ENCODE measurements at places on chromosomes 6 and 20.

DNA sequence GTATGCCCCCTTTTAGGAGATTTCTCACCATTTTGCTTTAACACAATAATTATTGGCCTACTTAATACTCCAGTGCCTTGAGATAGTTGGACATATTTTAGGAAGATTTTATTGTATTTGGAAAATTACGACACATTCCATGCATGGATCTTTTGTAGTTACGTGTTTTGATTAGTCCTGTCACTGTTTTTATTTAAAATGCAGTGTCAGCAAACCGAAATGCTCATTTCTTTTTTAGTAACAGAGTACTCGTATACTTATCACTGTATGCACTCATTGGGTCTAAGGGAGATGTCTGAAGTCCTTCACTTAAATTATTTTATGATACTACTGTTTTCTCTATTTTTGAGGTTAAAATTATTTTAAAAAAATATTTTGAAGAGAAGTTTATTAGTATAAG lies 153.8 kb downstream of the QKI start:
- no peak for DNase-seq

DNA sequence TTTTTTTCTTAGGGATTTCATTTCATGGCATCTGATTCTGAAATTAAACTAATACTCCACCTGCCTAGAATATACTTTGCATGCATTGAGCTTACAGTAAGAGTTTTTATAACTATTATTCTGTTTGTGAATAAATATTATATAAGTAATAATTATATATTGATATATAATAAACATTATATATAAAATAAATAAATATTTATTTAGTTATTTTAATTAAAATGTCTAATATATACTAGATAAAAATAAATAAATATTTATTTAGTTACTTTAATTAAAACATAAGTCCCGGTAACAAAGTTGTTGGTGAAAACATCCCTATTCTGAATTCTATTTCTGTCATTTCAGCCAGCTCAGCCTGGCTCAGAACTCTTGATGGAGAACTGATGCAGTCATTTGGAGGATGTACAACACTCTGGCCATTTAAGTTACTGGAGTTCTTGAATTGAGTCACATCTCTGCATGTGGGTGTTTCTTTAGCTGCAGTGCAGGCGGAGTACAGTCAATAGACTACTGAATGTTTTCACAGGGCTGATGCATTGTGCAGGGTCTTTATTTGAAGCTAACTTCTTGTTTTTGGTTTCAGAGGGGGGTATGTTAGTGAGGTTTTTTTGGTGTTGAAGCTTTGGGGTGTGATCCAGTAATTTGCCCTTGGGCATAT lies 508.9 kb upstream of the ADGRB3 start:
- DNase-seq: no peak

DNA sequence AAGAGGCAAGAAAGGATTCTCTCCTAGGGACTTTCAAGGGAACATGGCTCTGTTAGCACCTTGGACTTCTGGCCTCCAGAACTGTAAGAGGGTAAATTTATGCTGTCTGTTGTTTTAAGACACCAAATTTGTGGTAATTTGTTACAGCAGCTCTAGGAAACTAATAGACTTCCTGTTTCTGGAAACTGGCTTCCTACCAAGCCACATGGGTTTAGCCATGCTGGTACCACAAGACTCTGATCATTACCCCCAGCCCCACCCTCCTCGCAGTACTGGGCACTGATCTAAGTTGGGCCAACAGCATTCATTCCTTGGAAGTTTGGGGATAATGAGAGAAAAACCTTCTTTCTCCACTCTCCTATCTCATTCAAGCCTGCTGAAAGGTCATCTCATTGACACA lies 109.5 kb upstream of the SMLR1 start:
- DNase-seq: no peak

GRCh38 chr6:158663625-158664165 lies 13.8 kb downstream of the SYTL3 start:
- no peak for DNase-seq

DNA sequence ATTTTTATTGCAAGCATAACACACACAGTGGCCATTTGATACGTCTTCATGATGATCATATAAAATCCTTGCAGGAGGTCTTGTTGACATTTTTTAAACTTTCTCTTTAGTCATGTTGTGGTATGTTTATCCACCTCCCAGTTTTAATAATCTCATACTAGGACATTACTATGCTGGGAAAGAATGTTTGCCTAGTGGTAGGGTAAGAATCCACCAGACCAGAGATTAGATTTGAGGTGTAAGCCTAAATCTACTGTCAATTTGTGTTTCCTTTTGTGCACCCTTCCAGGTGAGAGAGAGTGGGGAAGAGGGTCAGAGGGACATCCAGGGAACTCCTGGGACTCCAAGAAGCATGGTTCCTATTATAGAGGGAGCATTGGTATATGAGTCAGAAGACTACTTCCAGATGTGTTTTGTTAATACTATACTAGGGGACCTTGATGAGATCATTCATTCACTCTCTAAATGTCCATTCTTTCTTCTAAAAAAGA lies 298.3 kb upstream of the SASH1 start:
- DNase-seq: no peak

- no peak for DNase-seq
These were observed 62.9 kb upstream of the ZNF217 start for GRCh38 chr20:53656293-53657202.

- no peak for DNase-seq
These were observed 89.1 kb upstream of the PLEKHG1 start for GRCh38 chr6:150510576-150510975.

DNA sequence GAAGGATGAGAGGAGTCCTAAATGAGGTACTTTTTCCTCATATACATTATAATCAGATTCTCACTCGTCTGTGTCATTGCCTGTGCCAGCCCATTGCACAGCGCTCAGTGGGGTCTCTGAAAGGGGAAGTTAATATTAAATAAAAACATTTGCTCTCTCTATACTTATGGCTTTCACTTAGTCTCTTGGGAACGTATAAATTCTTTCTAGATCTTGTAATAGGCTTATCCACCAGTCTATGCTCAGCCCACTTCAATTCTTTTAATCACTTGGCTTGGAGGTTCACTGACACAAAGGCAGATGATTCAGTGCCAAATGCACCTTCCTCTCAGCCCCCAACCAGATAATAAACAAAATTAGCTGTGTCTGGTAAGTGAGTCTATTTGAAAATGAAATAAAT lies 164.3 kb upstream of the OGFRL1 start:
- no peak for DNase-seq

GRCh38 chr20:49167811-49168507 lies 20.2 kb downstream of the STAU1 start:
- no peak for DNase-seq

DNA sequence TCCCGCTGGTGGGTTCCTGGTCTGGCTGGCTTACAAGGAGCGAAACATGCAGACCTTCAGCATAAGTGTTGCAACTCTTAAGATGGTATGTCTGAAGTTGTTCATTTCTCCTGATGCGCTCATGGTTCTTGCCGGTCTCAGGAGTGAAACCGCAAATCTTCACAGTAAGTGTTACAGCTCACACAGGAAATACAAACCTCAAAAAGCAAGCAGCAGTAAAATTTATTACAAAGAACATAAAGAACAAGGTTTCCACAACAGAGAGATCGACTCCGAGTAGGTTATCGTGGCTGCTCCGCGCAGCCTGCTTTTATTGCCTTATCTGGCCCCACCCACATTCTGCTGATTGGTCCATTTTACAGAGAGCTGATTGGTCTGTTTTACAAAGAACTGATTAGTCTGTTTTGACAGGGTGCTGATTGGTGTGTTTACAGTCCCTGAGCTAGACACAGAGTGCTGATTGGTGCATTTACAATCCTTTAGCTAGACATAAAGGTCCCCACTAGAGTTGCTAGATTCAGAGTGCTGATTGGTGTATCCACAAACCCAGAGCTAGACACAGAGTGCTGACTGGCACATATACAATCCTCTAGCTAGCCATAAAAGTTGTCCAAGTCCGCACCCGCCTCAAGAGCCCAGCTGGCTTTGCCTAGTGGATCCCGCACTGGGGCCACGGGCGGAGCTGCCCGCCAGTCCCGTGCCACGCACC lies 39.2 kb downstream of the TRIM27 start:
- DNase-seq: no peak

- DNase-seq: no peak
These were observed 527 bp upstream of the DOK5 start for GRCh38 chr20:54474866-54475265.

DNA sequence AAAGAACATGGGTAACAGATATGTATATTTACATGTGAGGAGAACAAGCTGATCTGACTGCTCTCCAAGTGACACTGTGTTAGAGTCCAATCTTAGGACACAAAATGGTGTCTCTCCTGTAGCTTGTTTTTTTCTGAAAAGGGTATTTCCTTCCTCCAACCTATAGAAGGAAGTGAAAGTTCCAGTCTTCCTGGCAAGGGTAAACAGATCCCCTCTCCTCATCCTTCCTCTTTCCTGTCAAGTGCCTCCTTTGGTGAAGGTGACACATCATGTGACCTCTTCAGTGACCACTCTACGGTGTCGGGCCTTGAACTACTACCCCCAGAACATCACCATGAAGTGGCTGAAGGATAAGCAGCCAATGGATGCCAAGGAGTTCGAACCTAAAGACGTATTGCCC lies 5.2 kb downstream of the HFE start:
- DNase-seq: no peak

GRCh38 chr6:32867554-32868256 lies 13.7 kb downstream of the PSMB9 start:
- DNase-seq: no peak

- DNase-seq: no peak
These were observed 477.4 kb downstream of the FRK start for GRCh38 chr6:115583290-115583689.

GRCh38 chr6:93407186-93407585 lies 12.2 kb downstream of the EPHA7 start:
- no peak for DNase-seq

GRCh38 chr6:34928695-34929094 lies 39.6 kb downstream of the ANKS1A start:
- no peak for DNase-seq

GRCh38 chr6:99547526-99547925 lies 20.9 kb downstream of the CCNC start:
- DNase-seq: no peak

GRCh38 chr6:100116411-100117194 lies 122.6 kb upstream of the MCHR2 start:
- peak; percentile 63 for DNase-seq

DNA sequence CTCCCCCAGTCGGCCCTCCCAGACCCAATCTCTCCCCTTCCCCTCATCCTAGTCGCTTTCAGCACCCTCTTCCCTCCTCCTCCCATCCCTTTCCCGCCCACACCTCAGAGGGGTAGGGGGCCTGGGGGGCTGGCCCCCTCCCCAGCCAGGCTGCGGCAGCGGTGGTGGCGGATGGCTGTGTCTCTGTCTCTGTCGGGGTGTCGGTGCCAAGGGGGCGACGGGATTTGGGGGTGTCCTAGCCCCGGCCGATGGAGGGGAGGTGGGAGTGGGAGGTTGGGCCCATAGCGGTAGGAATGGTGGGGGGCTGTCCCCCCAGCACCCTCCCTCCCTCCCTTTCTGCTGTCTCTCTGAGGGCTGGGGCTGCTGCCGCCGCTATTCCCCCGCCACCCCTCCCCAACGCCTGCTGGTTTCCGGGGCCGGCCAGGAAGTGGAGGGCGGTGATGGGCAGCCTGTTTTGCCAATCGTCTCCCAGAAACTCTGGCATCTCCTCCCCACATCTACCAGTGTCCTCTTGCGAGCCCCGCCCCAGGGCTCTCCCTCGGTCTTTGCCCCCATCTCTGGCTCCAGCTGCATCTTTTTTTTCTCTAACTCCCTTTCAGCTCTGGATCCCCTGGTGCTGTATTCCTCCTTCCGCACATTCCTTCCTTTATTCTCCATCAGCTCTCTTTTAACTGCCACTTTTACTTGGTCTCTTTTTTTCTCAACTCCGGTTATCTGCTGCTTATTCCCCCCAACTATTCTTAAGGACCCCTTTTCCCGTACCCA lies at the start of gene AGPAT1:
AGPAT1 (minus strand) TSS at position 374 of the 765 bp plus-strand sequence. CDS start 4,588 bp downstream, outside the sequence.
- DNase-seq: peak; percentile 89

DNA sequence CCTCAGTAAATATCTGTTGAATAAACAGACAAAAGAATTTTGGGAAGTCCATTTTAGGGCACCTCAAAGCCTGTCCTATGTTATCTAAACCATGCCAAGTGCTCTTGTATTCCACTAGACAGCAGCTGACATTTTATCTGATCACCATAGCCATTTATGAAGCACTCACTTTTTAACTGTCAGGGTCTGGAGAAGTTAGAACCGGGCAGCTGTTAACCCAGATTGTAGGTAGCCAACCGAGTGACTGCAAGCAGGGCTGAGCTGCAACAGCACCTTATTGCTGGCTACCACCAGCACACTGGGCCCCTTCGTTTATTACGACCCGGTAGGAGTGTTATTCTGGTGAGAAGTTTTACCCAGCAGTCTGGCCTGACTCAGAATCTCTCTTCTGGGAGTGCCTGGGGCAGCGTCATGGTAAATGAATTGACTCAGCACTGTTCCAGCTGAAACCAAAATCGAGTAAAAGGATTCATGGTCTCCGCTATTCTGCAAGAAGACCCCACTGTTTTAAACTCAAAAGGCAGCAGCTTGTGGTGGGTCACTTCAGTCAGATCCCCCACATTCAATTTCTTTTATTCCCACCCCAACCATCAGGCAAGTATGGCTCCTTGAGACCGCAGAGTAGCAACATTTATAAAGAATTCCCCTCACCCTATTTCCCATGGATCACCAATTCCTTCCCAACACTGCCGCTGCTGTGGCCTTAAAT lies 1.7 kb downstream of the UBE2V1 start:
- DNase-seq: no peak

GRCh38 chr6:14524319-14524718 lies 406.7 kb downstream of the CD83 start:
- DNase-seq: no peak

GRCh38 chr6:31899882-31900722 lies 1.8 kb downstream of the ZBTB12 start:
- DNase-seq: no peak

GRCh38 chr6:44002593-44003344 lies 124.5 kb downstream of the MRPL14 start:
- peak; percentile 85 for DNase-seq

DNA sequence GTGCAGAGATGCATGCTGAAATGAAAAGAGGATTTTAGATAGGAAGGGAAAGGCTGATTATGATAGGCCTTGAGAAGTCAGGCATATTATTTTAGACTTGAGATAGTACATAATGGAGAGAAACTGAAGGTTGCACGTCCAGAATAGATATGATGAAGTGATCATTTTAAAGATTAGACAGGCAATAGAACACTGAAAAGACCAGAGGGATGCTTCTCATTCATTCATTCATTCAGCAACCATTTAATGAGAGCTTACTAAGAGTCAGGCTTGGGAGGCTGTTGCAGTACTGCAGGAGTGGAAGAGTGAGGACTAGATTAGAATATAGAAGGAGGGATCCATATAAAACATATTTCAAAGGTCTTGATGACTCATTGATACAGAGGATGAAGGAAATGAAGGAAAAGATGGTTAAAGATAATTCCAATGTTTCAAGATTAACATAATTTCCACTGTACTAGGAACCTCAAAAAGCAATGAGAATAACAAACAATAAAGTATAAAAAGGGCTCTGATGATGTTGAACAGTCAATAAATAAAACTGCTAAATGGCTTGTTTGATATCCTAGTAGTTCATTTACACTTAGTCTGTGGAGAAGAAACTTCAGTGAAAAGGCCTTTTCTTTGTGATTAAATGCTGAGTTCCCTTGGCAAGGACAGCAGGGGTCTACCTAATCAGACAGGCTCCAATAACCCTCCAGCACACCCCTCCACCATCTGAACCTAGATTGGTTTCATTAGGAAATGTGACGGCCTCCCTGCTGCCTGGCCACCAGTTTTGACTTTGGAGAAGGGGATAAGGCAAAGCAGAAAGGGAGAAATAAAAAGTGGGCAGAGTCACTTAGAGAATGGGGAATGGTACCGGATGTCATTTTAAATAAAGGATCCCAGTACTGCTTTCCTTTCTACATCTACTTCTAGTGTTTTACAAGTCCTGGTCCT lies 5.3 kb upstream of the FBXO9 start:
- DNase-seq: no peak

- no peak for DNase-seq
These were observed 35.2 kb downstream of the SYNDIG1 start for GRCh38 chr20:24504331-24505285.
